ENCODE measurements at places on chromosomes 6 and 20.

DNA sequence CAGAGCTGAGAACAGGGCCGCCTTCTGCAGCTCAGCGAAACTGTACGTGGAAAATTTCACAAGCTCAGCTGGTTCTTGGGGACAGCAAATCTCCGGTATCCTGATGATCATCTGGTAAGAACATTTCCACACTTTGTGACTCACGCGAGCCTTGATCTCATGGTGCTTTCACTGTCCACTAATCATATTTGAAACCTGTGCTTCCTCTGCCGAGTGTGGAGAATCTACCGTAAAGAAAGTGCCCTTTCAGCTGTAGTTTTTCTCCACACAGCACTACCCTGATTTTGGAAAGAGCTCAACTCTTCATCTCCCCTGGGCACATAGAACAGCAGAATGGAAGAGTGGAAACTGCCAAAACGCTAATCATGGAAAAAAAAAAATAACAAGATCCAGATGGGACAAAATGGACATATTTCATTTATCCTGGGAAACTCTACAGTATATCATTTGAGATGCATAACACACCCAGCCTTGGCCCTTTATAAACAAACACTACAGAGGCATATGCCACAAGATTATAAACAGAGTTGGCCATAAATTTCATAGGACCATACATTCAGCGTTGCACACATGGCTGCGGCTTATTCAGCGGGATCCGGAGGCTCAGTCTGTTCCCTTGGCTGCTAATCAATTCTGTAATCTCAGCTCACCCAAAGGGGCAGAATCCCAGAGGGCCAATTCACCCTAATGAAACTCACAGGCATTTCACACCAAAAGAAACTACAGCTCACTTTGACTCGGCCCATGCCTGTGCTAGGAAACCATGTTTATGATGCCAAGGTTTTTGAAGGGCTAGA, 434.5 kb downstream of the HDGFL1 start:
- DNase-seq, result no peak

- no peak for DNase-seq
Measured at GRCh38 chr20:47244451-47244850, 112.0 kb downstream of the ZMYND8 start.

DNA sequence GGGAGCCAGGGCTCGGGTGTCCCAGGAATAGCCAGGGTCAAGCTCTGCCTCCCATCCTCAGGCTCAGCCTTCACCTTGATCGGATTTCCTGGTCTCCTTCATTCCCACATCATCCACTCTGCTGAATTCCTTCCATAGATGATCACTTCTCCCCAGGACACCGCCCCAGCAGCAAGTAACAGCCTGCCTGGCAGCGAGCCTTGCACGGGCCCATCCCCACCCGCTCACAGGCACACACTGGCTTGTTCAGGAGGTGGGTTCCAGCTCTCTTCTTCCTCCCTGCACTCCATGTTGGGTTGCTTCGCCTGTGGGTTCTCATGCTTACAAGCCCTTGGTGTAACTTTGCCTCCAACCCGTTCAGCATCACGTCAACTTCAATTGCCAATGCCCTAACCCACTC, 113.0 kb upstream of the IYD start:
- DNase-seq, result no peak

DNA sequence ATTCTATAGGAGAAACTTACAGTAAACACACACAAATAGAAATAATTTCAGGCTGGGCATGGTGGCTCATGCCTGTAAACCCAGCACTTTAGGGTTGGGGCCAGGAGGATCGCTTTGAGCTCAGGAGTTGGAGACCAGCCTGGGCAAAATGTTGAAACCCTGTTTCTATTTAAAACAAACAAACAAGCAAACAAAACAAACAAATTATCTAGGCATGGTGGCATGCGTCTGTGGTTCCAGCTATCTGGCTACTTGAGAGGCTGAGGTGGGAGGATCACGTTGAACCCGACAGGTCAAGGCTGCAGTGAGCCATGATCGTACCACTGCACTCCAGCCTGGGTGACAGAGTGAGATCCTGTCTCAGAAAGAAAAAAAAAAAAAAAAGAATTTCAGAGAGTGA, 64.0 kb downstream of the NHLRC1 start:
- DNase-seq, result no peak

DNA sequence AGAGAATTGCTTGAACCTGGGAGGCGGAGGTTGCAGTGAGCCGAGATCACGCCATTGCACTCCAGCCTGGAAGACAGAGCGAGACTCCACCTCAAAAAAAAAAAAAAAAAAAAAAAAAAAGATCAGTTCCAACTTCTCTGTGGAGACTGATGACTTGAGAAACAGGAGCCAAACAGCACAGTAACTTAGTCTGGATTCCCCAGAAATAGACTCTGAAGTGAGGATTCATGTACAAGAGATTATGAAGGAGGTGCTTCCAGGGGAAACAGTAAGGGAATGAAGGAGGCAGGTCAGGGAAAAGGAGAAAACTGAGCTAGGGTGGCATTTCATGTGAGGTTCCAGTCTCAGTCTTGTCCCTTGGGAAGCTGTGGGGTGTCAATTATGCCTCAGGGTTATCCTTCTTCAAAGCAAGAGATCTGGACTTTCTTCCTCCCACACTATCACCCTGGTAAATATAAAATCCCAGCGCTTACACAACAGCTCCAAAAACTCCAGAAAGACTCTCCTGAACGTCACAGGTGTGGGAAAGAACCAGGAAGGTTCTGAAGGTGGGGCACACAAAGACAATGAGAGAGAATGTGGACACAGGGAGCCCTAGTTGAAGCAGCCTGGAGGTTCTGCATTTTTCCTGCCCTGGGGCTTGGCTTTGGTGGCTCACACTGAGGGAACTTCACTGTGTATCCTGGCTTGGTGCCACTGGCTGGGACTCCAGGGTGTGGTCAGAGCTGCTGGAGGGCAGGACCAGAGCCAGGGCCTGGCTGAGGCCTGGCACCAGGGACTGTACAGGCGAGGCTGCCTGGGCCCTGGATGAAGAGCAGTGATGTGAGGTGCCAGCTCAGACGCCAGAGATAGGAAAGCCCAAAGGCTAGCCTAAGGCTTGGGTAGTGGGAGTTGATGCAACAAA, 46.8 kb downstream of the PCNA start:
- DNase-seq, result no peak

- DNase-seq, result no peak
Measured at GRCh38 chr6:106939208-106939607, 35.3 kb downstream of the CD24 start.

GRCh38 chr6:99613409-99613704, 6.7 kb downstream of the PRDM13 start:
- peak; percentile 76 for DNase-seq

DNA sequence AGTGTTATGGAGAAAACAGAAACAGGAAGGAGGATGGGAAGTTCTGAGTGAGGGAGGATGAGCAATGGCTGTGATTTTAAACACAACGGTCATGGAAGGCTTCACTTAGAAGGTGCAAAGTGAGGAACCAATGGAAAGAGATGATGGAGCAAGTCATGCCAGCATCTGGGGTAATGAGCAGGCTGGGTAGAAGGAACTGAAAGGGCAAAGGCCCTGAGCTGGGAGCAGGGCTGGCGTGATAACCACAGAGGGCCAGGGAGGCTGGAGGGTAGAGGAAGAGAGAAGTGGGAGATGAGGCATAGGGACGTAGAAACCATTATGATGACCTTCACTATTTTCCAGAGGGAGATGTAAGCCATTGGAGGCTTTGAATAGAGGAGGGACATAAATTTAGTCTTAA, 43.6 kb downstream of the NHLRC1 start:
- DNase-seq, result no peak

DNA sequence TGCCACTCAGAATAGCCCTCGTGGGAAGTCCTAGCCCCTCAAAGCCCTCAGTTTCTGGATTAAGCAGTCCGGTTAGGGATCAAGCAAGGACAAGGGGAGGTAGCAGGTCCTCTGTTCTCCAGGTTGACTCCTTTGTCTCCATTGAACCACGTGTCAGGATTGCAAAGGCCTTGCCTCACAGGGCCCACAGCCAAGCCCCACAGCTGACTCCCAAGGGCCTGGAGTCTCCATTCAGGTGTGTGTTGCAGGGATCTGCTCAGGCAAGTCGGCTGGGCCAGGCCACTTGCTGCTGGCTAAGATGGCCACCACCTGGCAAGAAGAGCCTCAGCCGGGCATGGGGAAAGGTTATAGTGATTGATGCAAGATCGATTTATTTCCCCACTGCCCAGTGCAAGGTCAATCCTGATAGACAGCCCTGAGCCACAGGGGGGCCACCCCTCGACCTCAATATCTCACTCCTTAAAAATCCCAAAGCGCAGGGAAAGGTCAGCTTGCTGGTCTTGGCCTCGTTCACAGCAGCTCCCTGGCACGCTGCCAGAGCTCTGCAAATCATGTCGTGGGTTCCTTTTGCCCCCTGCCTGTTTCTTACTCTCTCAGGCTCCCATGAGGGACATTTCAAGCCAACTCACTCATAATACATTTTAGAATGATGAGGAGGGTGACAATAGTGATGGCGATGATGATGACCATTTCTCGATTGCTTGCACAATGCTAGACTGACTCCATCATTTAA, 75.9 kb downstream of the EDN3 start:
- no peak for DNase-seq

DNA sequence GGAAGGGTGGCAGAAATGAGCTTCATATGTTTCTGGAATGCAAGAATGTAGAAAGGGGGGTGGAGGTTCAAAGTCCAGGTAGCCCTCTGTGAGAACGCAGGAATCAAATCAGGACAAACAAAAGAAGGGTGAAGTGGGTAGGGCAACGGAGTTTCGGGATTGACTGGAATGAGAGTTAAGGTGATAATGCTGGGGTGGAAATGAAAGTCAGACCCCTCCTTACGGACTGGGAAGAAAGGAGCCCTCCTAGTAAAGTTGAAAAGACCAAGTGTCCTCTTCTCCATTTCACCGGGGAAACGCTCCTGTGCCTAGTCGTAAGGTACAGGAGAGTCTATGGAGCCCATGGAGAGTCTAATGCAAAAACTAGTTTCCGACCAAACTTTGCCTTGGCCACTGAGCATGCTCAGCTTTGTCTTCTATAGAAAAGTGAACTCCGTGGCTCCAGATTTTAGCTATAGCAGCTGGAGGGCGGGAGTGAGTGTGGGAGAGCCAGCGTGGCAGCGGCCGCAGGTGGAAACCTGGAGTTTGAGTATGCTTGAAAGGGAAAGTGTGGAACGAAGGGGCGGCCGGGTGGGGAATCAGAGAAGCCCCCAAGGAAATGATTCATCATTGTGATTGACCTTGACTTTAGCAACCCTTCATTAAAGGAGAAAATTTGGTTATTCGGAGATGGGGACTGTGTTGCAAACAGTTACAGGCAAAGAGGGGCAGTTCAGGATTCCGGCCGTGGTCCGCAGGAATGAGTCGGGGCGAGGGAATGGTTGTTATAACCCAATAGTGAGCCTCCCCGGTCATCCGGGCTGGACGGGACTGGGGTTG, 1.3 kb upstream of the LRRC1 start:
- peak; percentile 37 for DNase-seq

- no peak for DNase-seq
Measured at GRCh38 chr6:79874531-79875134, 72.7 kb downstream of the ELOVL4 start.

DNA sequence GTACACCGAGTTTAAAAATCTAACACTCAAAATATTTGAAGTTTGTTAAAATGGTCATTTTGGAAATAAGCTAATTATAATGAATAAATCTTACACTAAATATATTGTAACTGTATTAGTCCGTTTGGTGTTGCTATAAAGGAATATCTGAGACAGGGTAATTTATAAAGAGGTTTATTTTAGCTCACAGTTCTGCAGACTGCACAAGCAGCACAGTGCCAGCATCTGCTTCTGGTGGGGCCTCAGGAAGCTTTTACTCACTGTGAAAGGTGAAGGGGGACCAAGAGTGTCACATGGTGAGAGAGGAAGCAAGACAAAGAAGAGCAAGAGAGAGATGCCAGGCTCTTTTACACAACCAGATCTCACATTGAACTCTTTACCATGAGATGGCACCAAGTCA, 17.1 kb downstream of the ELOVL5 start:
- no peak for DNase-seq

DNA sequence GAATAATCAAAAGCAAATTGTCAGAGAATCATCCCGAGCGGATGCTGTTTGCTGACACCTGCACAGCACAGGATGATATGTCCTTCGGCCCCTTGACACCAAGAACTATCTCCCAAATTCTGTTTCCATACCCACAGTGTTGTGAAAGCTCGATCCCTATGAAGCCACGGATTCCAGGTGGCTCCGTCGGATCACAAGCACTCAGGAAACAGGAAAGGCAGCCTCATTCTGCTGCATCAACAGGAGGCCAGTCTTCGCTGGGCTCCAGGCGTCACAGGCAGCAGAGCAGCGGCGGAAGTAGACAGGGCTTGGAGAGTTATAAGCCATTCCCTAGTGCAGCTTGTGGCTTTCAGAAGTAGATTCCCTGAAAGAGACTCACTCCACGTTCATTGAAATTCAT, 342.3 kb downstream of the C6orf118 start:
- DNase-seq, result no peak

DNA sequence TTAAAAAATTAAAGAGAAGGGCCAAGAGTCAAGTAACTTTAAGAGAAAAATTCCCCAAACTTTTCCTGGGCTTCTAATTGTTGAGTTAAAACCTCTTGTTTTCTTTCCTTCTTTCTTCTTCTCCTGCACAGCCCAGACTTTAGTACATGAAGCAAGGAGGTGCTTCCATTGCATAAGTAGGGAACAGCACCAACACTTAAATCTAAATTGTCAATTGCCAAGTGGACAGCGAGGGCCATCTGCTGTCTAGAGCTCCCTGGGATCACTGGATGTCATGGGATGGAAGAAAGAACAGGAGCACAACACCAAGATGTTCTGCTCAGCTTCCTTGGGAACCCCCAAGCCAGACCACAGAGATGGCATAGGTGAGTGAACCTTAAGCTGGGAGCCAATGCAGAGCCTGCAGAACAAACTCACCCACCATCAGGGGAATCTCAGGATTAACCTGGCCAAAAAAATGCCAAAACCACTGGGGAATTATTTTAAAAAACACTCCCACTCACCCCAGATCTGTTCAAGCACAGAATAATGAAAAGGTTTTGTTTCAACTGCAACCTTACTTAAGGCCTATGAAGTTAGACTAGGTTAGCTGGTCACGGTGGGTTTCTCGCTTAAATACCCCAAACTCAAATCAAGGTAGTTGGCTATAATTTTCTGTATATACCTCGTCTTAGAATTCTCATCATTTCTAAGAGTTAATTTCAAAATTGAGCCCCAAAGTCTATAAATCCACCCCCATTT, 67.8 kb downstream of the TNFRSF21 start:
- DNase-seq, result no peak

GRCh38 chr20:54368570-54368969, 106.8 kb upstream of the DOK5 start:
- no peak for DNase-seq

GRCh38 chr6:15501826-15502445, 160.9 kb downstream of the DTNBP1 start:
- DNase-seq, result no peak
